ACHN (cell line): ENCODE measurements at places on chromosomes 12 and 14.

GRCh38 chr14:76682367-76682766 lies 78.9 kb upstream of the VASH1 start:
- DNase-seq = no peak

DNA sequence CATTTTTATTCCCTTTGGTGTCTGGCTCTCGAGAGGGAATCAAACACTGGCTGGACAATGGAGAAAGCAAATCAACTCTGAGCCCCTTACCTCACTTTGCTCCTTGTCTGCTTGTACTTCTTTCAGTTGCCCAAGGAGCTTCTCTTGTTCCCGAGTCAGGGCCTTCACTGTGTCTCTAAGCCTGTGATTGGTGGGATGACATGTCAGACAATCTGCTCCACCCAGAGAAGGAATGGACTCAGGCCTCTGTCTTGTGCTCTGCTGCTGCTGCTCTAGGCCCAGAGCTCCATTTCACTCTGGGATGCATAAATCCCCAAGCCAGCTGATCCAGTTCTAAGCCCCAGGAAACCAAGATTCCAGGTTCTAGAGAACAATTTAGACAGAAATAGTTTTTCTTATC lies 7.6 kb downstream of the CALCOCO1 start:
- no peak for DNase-seq

DNA sequence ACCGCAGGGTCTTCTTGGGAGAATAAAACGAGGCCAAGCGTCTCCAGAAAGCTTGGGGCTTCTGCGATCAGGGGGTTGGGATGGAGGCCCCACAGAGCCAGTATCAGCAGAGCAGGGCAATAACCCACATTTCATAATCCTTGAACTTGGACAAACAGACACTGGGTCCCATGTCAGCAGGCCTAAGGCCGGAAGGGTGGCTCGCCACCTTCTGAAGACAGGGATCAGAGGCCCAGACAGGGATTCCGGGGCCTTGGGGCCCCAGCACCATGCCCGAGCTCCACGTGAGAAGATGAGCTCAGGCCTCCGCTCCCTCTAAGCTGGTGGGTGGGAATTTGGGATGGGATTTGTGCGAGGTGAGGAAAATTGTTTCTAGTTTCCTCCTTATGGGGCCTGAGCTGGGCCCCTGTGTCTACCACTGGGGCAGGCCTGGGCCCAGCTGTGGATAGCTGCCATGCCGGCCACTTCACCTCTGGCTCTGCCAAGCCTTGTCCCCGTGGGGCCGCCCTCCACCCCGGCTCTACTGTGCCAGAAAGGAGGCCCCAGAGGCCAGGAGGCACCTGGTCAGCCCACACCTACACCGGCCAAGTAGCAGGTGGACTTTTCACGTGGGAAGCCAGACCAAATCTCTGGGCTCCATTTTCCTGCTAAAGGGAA lies 67.2 kb upstream of the DLK1 start:
- DNase-seq = no peak

DNA sequence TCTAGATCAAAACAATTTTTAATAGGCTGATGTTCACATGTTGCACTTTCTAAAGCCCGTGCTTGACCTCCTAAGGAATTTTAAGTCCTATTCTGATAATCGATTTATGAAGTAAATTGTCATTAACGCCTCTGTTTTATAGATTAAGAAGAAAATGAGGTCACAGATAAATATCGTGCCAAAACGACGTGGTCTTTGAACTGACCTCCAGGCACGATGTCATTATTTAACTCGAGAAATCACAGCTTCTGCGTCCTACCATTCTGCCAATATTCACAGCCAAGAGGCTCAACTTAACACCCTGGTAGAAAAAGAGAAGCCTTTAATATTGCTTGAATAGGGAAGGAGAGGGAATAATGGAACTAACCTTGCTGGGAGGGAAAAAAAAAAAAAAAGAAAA lies 888 bp upstream of the EEA1 start:
- DNase-seq = peak; percentile 41

GRCh38 chr14:53824061-53824460 lies 132.6 kb downstream of the BMP4 start:
- no peak for DNase-seq

GRCh38 chr12:56930241-56930640 lies 4.0 kb downstream of the SDR9C7 start:
- DNase-seq = no peak
